ENCODE measurements at places on chromosomes 6 and 20.

DNA sequence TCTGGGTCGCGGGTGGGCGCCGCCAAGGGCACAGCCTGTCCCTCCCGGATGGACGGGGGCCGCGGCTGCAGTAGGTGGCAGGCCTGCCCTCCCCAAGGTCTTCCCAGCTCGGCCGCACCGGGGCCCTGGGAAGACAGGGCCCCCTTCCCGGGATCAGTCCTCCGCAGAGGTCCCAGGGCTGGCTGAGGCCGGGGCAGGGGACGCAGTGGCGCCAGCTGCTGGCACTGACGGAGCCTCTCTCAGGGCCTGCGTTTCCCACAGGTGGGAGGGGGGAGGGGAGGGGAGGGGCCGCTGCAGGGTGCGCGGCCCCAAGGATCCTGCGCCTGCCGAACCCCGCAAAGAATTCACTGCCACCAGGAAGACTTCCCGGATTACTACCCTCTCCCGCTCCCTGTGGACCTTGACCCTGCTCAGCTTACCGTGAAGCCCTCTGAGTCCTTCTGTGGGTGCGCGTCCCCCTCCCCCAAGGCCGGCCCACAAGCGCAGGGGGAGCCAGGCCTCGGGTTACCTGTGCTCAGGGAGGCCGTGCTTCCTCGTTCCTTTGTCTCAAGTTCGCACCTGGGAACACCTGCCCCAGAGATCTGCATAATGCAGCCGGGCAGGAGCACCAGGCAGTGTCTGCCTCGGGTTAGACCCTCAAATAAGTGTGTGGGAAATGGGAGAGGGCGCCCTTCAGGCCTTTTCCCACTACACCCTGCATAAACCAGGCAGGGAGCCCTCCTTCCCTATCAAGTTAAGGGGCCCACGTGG is 5.1 kb downstream of the LZTS3 start:
- no peak for DNase-seq

DNA sequence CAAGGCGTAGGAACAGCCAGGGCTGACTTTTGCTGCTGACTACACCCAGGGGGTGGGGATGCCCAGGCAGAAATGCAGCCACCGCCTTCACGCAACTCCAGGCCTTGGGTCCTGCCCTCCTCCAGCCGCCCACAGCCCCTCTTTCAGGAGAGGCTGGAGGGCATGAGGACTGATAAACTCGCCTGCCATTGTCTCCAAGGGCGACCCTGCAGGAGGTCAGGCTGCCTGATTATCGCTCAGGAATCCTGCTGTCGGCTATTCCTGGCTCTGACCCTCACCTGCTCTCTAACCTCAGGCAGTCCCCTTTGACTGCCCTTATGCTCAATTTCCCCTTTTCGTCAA is 62.0 kb upstream of the HDDC2 start:
- DNase-seq = no peak

GRCh38 chr6:113353392-113353791 is 503.8 kb upstream of the MARCKS start:
- DNase-seq = no peak

DNA sequence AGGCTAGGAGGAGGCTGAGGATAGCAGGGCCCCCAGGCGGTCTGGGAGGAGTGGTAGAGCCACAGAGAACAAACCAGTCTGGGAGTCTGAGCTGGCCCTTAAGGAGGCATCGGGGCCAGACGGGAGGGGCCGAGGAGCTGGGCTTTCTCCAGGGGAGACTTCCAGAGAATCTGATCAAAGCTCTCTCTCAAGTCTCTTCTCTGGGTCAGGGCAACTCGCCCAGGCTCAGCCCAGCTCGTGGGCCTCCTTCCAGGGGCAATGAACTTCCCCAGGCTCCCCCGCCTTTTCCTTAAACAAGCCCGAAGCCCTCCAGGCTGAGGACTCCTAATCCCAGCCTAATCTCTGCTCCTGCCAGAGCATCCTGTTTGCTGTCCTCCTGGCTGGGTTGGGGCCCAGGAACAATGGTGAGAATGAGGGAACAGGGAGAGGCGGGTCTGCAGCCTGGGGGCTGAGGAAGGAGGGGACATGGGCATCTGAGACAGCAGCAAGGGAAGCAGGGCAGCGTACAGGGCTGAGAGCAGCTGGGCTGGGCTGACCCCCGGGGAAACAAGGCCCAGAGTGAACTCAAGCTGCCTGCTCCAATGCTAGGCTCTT is 173.6 kb downstream of the ANKRD60 start:
- no peak for DNase-seq

DNA sequence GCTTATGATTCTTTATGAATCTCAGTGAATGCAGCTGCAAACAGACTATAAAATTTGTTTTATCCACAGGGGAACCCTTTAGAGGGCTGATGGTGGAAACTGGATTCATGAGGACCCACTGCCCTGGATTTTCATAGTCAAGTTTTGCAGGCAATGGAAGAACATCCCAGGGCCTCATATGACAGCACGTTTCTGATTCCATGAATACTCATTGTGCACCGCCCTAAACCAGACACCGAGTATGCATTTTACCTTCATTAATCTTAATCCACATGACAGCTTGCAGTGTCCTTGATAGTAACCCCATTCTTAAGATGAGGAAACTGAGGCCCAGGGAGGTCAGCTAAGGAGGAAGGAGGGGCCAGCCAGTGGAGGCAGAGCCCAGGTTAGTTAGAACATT is 270.4 kb downstream of the PREX1 start:
- no peak for DNase-seq

GRCh38 chr6:136103763-136104311 is 146.3 kb downstream of the MTFR2 start:
- DNase-seq = no peak

DNA sequence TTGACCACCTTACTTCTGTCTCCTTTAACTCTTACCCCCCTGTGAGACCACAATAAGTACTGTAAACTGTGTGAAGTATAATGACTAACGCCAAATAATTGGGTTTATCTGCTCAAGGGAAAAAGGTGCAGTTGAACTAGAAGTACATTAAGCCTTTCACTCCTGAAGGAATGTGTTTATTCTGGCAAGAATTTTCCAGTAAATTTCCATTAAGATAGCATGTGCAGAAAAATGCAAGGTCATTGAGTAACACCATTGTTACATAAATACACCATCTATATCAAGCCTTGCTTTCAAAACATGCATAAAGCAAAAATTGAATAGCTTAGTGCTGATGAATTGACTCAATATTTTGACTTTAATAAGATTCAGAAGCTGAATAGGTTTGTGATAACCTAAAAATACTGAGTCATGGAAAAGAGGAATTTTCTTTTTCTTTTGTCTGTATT is 65.4 kb downstream of the ARHGAP18 start:
- no peak for DNase-seq

GRCh38 chr20:32336918-32337347 is 21.2 kb upstream of the ASXL1 start:
- no peak for DNase-seq

- DNase-seq = no peak
Measured at GRCh38 chr6:119643876-119644275, 294.3 kb upstream of the MAN1A1 start.

- no peak for DNase-seq
Measured at GRCh38 chr6:169950558-169950957, 199.1 kb downstream of the ERMARD start.

GRCh38 chr6:157280947-157281346 is 42.4 kb downstream of the TMEM242 start:
- no peak for DNase-seq

DNA sequence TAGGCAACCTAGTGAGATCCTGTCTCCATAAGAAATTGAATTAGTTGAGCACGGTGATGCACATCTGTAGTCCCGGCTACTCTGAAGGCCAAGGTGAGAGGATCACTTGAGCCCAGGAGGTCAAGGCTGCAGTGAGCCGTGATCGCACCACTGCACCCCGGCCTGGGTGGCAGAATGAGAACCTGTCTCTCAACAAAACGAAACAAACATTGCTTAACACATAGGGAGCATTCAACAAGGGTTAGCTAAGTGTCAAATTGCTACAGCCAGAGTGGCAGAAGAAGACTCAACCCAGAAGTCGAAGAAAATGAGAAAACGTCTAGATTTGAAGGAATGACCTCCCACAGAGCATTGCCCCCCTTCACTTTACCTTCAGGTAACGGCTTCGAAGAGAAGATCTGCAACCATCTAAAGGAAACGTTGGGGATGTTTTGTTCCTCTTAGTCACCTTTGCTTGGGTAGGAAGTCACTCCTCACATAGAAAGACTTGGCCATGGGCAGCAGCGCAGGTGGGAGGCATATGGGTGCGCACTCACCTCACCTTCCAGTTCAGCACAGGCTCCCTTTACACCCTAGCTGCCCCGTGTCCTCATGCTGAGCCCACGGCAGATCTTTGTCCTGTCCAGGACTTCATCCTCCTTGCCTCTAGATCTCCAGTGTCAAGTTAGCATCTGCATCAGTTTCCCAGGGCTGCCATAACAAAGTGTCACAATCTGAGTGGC is 63.7 kb upstream of the SHLD1 start:
- no peak for DNase-seq

DNA sequence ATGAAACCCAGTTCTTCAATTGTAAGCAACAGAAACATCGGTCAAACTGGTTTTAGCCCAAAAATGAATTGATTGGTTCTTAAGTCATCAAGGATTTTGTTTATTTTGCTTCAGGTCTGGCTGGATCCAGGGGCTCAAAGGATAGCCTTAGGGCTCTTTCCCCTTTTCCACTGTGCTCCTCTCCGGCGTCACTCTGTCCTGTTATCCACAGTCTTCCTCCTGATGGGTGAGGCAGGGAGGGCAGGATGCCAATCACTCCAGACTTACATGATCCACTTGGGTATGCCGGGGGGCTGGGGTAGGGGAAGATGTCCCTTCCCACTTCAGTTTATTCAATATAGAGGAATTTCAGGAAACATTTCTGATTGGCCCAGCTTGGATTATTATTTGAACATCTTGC is 40.0 kb downstream of the PLAGL2 start:
- DNase-seq = no peak

DNA sequence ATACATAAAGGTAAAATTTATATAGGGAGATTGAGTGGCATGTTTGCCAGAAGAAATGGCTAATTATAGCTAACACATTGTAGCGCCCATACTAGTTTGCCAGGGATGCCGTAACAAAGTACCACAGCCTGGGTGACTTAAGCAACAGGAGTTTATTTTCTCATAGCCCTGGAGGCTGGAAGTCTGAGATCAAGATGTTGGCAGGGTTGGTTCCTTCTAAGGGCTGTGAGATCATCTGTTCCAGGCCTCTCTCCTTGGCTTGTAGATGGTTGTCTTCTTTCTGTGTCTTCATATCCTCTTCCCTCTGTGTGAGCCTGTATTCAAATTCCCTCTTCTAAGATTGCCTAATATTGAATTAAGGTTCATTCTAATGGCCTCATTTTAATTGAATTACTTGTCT is 417.5 kb upstream of the OPRM1 start:
- DNase-seq = no peak

GRCh38 chr6:150799276-150799805 is 66.2 kb upstream of the MTHFD1L start:
- DNase-seq = no peak

GRCh38 chr20:44552950-44553908 is 29.1 kb upstream of the PKIG start:
- no peak for DNase-seq

DNA sequence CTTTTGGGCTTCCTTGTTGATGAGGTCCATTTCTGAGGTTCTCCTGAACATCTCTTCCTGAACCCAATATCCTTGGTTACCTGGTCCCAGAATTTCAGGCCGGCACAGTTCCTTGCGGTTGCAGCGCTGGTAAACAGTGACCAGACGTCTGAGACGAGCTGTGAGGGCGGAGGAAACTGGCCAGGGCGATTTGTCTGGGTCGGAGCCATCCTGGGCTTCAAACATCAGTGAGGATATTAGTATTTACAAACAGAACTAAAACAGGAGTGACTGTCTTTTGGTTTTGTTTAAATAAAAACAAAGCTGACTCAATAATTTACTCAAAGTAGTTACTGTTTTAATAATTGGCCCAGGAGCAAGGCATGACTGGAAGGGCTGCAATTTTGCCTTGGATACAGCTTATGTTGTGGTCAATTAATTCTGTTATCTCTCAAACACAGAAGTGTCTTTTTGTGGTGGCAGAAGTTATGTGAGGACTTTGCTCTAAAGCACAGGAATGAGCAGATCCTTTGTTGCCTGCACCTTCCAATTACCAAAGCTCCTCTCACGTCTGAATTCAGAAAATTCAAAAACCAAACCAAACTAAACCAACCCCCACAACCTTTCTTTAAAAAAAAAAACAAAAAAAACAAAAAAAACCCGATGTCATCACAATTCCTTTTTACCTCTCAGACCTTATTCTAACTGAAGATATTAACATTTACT is 58.7 kb upstream of the EMILIN3 start:
- no peak for DNase-seq

GRCh38 chr6:52544602-52545405 is 32.1 kb downstream of the TRAM2 start:
- DNase-seq = no peak

DNA sequence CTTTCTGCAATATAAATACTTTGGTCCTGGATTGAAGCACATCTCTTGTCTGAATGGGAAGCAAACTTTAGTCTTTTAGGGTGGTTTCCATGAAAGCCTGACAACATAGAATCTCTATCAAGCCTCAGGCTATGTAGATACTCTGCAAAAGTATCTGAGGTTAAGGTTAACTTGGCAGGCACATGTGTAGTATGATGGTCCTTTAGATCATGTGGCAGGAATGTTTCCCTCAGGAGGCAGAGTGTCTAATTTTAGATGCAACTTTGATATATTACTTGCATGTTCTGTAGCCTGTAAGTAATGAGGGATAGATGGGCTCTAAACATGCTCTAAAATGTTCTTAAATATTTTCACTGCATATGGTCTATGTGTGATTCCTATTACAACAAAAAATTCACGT is 8.2 kb downstream of the MYB start:
- DNase-seq = no peak

DNA sequence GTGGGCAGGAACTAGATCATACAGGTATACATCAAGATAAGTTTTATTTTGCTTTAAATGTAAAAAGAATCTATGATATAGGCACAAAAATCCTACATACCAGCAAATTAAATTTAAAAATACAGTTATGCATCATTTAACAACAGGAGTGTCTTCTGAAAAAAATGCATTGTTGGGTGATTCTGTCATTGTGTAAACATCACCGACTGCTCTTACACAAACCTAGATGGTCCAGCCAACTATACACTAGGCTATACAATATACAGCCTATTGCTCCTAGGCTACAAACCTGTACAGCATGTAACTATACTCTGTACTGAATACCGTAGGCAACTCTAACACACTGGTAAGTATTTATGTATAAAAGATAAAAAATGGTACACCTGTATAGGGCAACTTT is 139.4 kb downstream of the RNGTT start:
- no peak for DNase-seq

DNA sequence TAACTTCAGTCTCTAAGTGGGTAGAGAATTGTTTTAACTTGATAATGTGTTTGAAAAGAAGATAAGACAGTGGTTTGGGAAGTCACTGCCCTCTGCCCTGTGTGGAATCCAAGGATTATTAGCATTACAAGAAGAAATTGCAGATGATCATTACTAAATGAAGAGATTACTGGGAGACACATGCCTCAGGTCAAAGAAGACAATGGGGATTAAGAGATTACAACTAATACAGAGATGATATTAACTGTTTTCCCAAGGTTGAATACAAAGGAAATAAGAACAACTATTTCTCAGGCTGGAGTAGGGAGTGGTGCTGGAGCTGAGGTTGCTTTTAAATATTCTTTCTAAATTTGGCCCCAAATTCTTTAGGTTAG is 166.0 kb downstream of the TRMT11 start:
- no peak for DNase-seq

- DNase-seq = no peak
Measured at GRCh38 chr6:169864148-169865020, 113.0 kb downstream of the ERMARD start.

- no peak for DNase-seq
Measured at GRCh38 chr20:22232923-22233322, 351.4 kb downstream of the FOXA2 start.

GRCh38 chr6:160995271-160995670 is 3.7 kb downstream of the MAP3K4 start:
- DNase-seq = no peak

GRCh38 chr20:34010405-34010931 is 16.8 kb downstream of the RALY start:
- DNase-seq = no peak

All from activated naive CD4-positive, alpha-beta T cell treated with Interleukin-2 at 50 U/mL for 16 hours (primary cell).